NCI-H446 treated with DMSO at 0.1 percent for 48 hours (cell line): ENCODE measurements at places on chromosomes 6 and 20.
A peak's percentile ranks its signal among the peaks of the same experiment; 100 is the strongest.

GRCh38 chr20:707451-708110 is 32.0 kb upstream of the SCRT2 start:
- DNase-seq = no peak

- DNase-seq = peak; percentile 9
Measured at GRCh38 chr6:15551798-15552197, 111.0 kb downstream of the DTNBP1 start.

GRCh38 chr6:111190637-111191036 is 103.3 kb downstream of the SLC16A10 start:
- no peak for DNase-seq

GRCh38 chr20:59737073-59737666 is 132.8 kb downstream of the PHACTR3 start:
- no peak for DNase-seq

DNA sequence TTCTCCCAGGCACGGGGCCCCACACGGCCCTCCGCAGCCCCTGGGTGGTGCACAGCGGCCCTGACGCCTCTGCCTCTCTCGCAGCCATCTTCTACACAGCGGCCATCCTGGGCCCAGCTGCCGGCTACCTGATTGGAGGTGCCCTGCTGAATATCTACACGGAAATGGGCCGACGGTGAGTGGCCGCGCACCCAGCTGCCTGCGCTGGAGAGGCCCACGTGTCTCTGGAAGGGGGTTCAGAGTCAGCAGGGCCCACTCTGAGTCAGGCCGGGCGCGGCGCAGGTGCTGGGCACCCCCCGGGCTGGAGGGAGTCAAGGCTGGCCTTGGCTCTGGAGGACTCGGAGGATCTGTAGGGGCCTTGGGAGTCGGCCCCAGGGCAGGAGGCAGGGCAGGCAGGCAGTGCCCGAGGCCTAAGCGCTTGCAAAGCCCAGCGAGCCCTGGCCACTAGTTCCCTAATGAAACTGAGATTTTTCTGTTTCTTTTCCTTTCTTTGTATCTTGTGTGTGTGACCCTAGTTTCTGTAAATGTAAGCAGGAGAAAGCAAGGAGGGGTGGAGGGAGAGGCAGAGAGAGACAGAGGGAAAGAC is 16.4 kb downstream of the SLCO4A1 start:
- DNase-seq = no peak

GRCh38 chr20:43590036-43590391 is 723 bp upstream of the IFT52 start:
- peak; percentile 6 for DNase-seq

DNA sequence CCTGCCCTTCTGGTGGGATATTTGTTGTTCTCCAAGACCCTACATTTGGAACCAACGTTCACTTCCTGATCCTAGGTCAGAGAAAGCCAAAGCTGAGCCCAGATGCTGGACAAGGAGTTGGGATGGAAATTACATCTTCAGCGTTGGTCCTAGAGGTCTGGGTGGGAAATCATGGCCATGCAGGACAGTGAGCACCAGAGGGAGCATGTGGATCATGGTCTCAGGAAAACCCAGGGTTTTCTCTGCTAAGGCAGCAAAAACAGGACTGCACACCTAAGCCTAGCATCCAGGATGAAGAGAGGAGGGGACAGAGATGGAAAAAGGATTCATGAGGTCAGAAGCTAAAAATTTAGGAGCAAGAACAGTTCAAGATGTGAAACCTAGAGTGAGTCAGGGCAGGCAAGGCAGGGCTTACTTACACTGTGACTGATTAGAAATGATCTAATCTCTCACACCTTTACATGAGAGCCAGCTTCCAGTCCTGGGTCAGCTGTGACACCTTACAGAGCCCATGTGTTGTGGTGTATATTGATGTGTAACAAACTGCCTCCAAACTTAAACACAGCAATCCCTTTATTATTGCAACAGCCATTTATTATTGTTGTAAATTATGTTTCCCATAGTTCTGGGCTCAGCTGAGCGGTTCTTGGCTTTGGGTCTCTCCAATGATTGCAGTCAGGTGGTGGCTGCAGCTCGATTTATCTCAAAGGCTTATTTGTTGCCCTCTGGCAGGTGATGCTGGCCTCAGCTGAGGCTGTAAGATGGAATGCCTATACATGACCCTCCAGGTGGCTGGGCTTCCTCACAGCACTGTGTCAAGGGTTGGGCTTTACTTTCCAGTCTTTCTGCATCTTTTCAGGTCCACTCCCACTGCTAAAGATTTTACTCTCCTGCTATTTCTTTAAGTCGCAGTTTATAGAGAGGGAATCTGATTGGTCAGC is 6.5 kb downstream of the C20orf202 start:
- no peak for DNase-seq

GRCh38 chr6:166954118-166954713 is 2.1 kb downstream of the RNASET2 start:
- no peak for DNase-seq

- DNase-seq = no peak
Measured at GRCh38 chr6:27679964-27680694, 207.2 kb upstream of the ZNF184 start.

GRCh38 chr6:6891125-6891721 is 216.5 kb upstream of the RREB1 start:
- no peak for DNase-seq

GRCh38 chr6:143882401-143882930 is 18.2 kb downstream of the ZC2HC1B start:
- DNase-seq = no peak

DNA sequence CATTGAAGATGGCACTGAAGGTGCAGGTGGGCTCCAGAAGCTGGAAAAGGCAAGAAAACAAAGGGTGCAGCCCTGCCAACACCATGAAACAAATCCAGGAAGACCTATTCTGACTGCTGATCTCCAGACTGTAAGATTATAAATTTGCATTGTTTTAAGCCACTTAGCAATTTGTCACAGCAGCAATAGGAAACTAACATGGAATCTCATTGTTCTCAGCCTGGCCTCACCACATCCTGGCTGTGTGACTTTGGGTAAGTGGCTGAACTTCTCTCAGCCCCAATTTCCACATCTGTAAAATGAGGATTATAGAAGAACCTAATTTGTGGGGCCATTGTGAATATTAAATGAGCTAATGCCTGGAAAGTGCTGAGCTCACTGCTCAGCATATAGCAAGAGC is 160.4 kb upstream of the MAFB start:
- DNase-seq = no peak

DNA sequence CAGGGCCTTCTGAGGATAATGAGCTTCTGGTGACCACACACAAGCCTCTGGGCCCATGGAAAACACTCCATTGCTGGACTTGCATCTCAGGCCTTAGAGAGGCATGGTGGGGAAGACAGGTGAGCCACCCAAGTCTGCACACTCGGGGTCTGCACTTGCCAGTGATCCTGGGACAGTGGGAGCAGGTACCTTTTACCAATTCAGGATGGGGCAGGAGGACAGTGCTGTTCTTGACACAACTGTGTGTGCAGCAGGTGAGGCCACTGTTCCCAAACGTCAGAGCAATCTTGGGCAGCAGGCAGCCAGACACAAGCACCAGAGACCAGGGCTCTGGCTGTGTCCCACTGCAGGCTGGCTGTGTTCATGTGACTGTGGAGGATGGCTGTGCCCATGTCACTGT is 221.3 kb downstream of the ERMARD start:
- DNase-seq = no peak

GRCh38 chr20:34872622-34873224 is at the start of gene GGT7:
Gene GGT7 (minus strand): TSS chr20:34872856. CDS start chr20:34872815, 41 bp downstream.
- peak; percentile 40 for DNase-seq

DNA sequence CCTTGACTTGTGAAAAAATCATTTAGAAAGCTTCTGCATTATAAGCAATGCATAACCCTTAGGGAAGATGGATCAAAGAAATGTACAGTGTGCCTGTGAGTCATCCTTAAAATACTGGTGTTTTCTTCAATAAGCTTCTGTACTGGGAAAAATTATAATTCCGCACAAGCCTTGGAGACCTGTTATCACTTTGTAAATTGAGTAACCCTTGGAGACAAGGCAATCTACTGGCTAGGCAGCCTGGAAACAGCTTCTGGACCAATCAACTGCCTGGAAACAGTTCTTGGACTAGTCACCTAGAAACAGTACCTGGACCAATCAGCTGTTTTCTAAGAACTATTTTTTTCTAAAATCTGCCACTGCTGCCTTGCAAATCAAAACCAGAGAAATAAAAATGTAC is 25.8 kb upstream of the RNGTT start:
- DNase-seq = no peak

GRCh38 chr6:13157293-13157692 is 171.0 kb downstream of the TBC1D7 start:
- DNase-seq = no peak

DNA sequence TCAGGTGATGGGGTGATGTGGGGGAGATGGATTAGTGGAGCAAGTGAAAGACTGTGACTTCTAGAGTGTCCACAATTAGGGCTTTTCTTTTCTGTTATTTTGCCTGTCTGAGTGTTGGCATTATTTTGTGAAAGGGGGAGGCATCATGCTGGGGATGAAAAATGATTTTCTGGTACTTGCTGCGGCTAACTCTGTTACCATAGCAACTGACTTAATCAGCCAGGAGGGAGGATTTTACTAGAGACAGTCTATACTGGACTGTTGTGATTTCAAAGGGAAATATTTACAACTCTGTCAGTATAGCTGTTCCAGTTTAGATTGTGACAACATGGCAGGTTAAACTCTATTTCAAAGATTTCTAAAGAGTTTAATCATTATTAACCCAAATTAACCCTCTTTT is 30.4 kb upstream of the MRAP2 start:
- DNase-seq = no peak

DNA sequence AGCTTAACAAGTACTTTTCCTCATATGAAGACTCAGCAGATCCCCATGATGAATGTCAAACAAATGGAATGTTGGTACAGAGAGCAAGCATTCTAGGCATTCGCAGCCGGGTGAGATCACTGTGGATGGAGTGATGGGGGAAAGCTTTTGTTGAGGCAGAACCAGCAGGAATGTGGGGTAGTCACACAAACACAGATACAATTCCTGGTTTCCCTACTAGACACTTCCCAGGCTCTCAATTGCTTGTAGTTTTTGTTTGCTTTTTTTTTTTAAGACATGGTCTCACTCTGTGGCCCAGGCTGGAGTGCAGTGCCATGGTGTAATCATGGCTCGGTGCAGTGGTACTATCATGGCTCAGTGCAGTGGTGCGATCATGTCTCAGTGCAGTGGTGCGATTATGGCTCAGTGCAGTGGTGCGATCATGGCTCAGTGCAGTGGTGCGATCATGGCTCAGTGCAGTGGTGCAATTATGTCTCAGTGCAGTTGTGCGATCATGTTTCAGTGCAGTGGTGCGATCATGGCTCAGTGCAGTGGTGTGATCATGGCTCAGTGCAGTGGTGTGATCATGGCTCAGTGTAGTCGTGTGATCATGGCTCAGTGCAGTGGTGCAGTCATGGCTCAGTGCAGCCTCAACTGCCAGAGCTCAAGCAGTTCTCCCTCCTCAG is 15.4 kb upstream of the IER3 start:
- no peak for DNase-seq

- no peak for DNase-seq
Measured at GRCh38 chr20:33839591-33839990, 28.4 kb downstream of the CHMP4B start.

DNA sequence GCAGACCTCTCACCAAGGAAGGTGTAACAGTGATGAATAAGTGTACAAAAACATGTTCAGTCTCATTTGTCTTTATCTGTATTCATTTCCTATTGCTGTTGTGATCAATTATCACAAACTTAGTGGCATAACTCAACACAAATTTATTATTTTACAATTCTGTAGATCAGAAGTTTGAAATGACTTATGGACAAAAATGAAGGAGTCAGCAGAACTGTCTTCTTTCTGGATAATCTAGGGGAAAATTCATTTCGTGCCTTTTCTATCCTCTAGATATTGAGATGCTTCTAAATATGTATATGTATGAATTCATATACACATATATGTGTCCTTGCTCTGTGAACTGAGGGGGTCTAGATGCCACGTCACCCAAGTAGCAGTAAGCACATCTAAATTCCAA is 663.1 kb upstream of the MARCKS start:
- DNase-seq = no peak

GRCh38 chr6:42001506-42001905 is 48.8 kb upstream of the TAF8 start:
- DNase-seq = no peak

DNA sequence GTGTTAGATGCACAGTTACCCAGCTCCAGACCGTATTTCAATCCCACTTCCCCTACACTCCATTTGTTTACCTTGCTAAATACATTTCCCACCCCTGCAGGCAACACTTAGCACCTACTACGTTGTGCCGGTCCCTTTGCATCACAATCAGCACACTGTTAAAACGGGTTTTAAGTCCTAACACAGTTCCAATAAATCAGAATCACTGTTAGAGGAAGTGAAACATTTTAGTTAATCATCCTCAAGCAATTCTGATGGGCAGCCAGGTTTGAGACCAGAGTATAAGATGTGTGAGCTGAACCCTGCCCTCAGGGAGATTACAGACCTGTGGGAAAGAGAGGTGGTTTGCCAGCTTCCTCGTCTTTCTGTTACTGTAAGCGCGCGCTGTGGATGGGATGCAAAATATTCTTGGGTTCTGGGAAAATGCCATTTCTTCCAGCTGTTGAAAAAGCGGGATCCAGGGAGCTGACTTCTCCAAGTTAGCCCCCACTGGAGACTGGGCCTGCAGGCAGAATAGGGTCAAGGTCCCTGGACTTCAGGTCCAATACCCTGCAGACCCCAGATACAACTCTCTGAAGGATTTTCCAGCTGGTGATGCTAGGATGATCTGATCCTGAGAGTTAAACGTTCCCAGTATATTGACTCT is 3.1 kb downstream of the ZCCHC3 start:
- no peak for DNase-seq

DNA sequence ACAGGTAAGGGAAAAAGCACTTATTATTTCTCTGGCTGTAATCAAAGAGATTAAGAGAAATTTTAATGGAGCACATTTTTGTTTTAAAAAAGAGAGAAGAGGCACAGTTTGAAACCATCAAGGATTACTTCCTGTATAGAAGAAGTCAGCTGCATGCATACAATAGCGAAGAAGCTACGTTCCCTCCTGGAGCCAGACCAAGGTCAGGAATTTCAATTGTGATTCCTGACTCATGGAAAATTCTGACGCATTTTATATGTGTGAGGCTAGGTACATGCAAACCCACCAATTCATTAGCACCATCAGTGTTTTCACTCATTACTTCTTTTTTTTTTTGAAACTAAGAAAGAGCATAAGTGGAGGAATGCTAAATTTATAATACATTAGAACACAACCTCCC is 232.7 kb upstream of the SGK1 start:
- DNase-seq = no peak

- DNase-seq = no peak
Measured at GRCh38 chr20:18847226-18847755, 33.7 kb downstream of the SCP2D1 start.

- DNase-seq = no peak
Measured at GRCh38 chr20:24614341-24614740, 144.9 kb downstream of the SYNDIG1 start.

DNA sequence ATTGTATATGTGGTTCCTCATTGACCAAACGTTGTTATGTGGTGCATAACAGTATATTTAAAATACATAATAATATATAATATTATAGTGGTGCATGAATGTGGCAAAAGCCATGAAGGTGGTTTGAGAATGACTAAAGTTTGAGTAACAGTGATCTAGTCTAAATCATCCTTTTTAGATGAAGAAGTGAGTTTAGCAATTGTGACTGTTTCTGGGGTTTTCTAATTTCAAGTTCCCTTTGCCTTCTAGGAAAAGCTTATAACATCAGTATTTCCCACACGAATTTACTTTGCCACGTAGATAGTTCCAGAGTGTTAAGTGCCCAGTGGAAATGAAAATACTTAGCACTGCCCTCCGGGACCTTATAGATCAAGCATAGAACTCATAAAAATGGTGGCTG is 40.9 kb downstream of the ARFGEF2 start:
- no peak for DNase-seq

- no peak for DNase-seq
Measured at GRCh38 chr6:108741331-108741989, 106.8 kb upstream of the ARMC2 start.
